ENCODE measurements at places on chromosomes 5 and 9.

GRCh38 chr9:128276574-128277270, 646 bp downstream of the SWI5 start:
- DNase-seq, result no peak

- no peak for DNase-seq
Observed at GRCh38 chr9:115378758-115379157, 260.8 kb upstream of the TNC start.

DNA sequence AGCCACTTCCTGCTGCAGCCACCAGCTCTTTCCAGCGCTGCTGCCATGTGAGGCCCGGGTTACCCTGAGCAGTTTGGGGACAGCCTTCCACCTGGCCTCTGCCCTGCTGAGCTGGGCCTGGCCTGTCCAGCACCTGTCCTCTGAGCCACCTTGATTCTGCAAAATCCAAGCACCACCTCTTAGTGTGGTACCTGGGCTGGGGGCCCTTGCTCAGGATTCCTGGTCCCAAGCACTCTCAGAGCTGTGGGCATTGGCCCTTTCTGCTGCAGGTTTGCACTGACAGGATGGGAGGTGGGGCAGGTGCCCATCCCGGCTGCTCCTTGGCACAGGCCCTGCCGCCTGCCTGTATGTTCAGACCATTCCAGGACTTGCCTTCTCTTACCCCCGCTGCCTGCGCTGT, 309.2 kb upstream of the IRX4 start:
- DNase-seq, result no peak

- DNase-seq, result no peak
Observed at GRCh38 chr9:95588724-95589588, 72.2 kb upstream of the PTCH1 start.

DNA sequence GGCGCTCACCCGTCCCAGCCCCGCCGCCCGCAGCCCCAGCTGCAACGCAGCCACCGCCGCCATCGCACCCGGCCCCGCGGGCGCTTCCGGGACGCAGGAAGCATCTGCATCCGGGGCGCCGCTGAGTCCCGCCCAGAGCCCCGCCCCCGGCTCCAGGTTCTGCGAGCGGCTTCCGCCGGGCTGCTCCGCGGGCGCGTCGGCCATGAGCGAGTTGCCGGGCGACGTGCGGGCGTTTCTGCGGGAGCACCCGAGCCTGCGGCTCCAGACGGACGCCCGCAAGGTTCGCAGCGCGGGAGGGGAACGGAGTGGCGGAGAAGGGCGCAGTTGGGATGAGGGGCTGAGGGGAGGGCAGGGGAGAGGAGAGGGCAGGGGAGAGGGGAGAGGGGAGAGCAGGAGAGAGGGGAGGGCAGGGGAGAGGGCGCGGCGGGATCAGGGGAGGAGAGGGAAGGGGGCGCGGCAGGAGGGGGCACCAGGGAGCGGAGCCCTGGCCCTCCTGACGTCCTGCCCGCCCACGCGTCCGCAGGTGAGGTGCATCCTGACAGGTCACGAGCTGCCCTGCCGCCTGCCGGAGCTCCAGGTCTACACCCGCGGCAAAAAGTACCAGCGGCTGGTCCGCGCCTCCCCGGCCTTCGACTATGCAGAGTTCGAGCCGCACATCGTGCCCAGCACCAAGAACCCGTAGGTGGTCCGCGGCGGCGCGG, at the start of the genes SURF1 and SURF2:
Gene SURF1 (minus strand): TSS at position 97 of the 701 bp plus-strand sequence. CDS start 34 bp downstream, at position 63.
Gene SURF2 (plus strand): TSS at position 160 of the 701 bp plus-strand sequence. CDS start 43 bp downstream, at position 203.
- DNase-seq, result peak; percentile 30

- DNase-seq, result no peak
Observed at GRCh38 chr9:109248133-109248581, 72.7 kb downstream of the EPB41L4B start.

GRCh38 chr5:93954421-93955069, 213.1 kb upstream of the POU5F2 start:
- no peak for DNase-seq

DNA sequence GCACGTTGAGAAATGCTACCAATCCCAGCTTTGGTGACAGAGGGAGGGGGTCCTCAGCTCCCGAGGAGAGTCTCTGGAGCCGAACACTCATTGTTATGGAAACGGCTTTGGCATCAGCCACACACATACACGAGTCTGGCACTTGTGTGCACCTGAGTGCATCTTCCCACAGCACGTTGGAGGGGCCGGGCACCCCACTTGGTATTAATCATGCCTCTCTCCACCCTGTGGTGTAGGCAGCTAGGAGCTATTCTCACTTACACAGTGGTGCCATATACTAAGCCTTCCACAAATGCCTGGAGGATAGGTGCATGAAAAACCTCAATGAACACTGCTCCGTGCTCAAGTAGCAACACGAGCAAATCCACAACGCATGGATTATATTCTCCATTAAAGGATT, 133.9 kb upstream of the PANK3 start:
- no peak for DNase-seq

- DNase-seq, result no peak
Observed at GRCh38 chr5:71014176-71014575, 11.0 kb downstream of the NAIP start.

- no peak for DNase-seq
Observed at GRCh38 chr5:107832746-107833145, 162.0 kb upstream of the EFNA5 start.

- DNase-seq, result no peak
Observed at GRCh38 chr9:124202447-124202971, 55.2 kb upstream of the NEK6 start.

DNA sequence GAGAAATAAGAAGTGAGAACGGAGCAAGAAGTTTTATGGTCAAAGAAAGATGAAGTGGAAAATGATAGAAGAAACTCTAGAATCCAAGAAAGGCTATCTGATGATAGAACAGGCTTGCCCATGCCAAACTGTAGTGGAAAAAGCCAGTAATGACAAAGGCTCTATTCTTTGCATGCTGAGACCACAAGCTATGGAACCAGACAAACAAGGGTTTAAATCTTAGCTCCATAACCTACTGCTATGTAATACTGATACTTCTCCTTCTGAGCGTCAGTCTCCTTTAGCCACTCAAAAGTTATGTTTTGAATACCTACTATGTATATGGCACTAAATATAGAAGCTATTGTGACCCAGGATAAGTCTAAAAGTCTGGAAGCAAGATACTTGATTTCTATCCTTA, 51.2 kb upstream of the TRIM32 start:
- DNase-seq, result no peak

GRCh38 chr5:76986825-76987526, 34.1 kb downstream of the CRHBP start:
- no peak for DNase-seq

DNA sequence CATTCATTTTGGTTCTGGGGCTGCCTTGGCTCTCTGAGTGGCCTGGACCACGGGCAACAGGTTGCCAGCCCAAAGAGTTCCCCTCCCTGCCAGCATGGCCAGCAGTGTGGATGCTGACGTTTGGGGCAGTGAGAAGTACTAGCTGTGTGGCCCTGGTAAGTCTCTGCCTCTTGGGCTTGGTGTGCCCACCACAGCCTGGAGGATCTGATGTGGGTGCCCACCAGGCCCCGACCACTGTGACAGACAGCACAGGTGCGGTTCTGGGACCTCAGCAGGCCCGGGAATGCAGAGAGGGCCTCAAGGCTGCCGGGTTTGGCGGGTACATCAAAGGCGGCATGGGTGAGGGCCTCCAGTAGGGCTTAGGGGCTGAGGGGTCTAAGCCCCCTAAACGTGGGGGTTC, 33.6 kb upstream of the PITX1 start:
- no peak for DNase-seq

DNA sequence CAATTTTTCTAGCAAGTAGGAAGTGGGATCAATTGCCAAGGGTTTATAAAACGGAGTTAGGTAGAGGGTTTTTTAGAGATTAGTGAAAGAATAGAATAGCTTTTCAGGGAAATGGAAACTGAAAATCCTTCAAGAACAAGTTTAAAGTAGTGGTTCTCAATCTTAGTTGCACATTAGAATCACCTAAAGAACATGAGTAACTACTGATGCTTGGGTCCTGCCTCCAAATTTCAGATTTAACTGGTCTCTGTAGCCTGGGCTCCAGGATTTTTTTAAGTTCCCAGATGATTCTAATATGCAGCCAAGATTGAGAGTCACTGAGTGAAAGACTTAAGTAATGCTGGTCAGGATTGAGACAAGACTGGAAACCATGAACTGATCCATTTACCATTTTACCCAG, 20.5 kb downstream of the ELOVL7 start:
- no peak for DNase-seq

- DNase-seq, result no peak
Observed at GRCh38 chr5:6914347-6914746, 201.1 kb downstream of the TENT4A start.

- DNase-seq, result peak; percentile 72
Observed at GRCh38 chr5:68898951-68899471, 194.8 kb upstream of the SLC30A5 start.

DNA sequence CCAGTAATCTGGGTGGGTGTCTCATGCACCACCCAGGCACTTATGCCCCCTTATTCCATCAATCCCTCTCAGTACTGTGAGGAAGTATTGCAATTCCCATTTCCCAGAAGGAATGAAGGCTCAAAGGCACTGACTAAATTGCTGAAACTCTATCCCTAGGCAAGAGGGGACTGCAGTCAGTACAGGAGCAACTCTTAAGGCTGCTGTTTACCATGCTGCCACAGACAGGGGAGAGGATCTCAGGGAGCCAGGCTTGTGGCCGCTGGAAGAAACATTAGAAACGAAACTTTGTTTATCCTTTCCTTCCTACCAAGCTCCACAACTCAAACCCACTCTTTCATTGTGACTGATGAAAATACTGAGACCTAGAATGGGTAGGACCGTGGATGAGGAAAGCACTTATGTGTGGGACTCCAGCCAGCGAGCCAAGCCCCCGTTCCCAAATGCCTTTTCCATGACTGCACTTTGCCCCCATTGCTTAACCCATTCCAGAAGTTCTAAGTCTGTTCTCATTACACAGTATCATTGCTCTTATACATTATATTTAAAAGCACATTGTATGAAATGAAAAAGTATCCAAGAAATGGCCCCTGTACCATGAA, 54.3 kb downstream of the TLE1 start:
- no peak for DNase-seq

DNA sequence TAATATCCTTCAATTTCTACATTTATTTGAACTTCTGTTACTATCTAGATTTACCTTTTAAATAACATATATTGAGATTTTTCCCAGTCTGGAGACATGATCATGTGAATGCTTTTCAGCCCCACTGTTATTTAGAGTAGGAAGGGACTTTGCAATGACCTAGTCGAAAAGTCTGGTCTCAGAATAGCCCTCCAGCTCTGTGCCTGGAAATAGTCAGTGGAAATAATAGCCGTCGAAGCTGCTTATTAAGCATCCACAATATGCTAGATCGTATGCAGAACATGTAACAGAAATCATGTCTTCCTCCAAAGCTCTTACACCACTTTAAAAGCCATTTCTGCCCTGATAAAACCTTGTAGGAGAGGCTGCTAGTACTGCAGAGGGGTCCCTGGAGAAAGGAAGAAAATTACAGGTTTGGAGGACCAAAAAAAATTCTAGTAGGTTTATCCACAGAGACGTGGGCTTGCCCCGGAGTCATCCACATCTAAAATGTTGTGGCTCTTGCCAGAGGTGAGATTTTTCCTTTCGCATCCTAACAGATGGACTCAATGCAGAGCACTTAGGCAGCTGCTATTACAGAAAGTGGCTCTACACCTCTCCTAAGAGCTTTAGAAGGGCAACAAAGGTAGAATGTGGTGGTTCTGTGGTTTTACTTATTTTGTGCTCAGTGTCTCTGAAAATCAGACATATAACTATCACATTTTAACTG, 2.5 kb upstream of the FGF1 start:
- no peak for DNase-seq

DNA sequence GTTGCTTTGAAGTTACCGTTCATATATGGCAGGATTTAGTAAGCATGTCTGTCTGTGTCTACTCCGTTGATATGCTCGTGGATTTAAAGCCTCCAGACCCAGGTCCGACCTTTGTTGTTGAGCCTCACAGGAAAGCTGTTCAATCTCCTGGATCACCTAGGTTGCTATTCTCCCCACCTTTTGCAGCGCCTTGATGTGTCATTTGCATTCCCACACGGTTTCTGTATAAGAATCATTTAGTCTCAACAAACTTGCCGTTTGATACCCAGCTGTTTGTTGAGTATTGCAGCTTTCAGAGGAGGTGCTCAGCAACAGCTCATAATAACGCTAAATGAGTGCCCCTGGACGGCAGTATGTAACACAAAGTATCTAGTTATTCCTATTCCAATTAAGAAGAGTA, 1.2 kb upstream of the ADGRV1 start:
- no peak for DNase-seq

DNA sequence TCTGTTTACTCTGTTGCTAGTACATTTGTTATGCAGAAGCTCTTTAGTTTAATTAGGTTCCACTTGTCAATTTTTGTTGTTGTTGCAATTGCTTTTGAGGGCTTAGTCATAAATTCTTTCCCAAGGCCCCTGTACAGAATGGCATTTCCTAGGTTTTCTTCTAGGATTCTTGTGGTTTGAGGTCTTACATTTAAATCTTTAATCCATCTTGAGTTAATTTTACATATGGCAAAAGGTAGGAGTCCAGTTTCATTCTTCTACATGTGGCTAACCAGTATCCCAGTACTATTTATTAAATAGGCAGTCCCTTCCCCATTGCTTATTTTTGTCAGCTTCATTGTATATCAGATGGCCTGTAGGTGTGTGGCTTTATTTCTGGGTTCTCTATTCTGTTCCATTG, 792.4 kb downstream of the PTPRD start:
- no peak for DNase-seq

DNA sequence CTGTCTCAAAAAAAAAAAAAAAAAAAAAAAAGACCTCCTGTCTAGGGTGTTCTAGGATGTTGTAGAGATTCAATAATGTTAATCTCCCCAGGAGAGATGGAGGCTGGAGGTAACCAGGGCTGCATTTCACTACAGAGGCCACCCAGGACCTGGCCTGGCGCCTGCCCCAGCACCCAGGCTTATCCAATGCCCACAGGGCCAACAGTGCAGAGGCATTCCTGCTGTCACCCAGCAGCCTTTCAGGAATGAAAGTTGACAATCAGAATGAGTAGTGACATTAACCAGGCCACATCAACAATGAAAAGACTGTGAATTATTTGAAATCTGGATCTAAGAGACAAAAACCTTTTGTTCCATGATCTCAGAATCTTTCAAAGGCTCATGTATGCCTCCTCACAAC, 36.2 kb upstream of the GABRP start:
- no peak for DNase-seq

DNA sequence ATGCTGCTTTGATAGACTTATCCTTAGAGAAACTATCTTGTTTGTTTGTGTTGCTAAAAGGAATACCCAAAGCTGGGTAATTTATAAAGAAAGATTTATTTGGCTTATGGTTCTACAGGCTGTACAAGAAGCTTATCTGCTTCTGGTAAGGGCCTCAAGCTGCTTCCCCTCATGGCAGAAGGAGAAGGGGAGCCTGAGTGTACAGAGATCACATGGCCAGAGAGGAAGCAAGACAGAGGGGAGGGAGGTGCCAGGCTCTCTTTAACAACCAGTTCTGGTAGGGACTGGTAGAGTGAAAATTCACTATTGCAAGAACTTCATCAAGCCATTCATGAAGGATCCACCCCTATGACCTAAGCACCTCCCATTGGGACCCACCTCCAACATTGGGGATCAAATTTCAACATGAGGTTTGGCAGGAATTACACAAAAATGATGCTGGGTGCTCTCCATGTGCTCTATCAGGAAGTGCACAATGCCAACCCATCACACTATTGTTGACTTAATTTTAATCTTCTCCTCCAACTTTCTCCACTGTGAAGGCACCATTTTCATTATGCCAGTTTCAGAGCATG, 115.1 kb upstream of the SHB start:
- no peak for DNase-seq
